Central memory CD8-positive, alpha-beta T cell (primary cell): ENCODE measurements at places on chromosomes 16 and 17.

DNA sequence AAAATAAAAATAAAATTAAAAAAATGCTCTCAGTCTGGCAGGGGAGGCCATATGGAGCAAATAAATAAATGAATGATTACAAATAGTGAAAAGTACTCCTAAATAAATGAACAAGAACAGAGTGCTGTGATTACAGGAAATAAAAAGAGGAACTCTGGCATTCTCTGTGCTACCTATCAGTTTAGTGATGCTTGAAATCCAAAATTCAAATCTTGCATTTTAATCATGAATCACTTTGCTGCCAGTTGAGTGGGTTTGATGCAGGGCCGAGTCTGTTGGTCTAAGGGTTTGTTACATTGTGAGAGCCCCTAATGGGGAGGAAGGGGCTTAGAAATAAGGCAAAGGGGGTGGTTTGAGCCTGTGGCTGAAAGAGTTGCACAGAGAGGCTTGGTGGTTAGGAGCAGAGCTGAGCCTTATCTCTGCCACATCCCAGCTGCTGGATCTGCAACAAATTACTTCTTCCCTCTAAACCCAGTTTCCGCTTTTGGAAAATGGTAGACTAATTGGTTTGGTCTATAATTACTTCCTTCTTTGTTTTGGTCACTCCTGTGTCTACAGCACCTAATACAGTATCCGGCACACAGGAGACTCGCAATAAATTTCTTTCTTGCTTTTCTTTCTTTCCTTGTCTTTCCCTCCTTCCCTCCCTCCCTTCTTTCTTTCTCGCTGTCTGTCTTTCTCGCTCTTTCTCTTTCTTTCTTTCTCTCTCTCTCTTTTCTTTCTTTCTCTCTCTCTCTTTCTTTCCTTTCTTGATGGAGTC lies 6.3 kb upstream of the ABCC1 start:
- no peak for DNase-seq

GRCh38 chr17:2903193-2903974 lies 107.1 kb downstream of the RAP1GAP2 start:
- no peak for DNase-seq

- no peak for DNase-seq
Observed at GRCh38 chr17:7175330-7175733, 3.8 kb downstream of the ASGR1 start.

DNA sequence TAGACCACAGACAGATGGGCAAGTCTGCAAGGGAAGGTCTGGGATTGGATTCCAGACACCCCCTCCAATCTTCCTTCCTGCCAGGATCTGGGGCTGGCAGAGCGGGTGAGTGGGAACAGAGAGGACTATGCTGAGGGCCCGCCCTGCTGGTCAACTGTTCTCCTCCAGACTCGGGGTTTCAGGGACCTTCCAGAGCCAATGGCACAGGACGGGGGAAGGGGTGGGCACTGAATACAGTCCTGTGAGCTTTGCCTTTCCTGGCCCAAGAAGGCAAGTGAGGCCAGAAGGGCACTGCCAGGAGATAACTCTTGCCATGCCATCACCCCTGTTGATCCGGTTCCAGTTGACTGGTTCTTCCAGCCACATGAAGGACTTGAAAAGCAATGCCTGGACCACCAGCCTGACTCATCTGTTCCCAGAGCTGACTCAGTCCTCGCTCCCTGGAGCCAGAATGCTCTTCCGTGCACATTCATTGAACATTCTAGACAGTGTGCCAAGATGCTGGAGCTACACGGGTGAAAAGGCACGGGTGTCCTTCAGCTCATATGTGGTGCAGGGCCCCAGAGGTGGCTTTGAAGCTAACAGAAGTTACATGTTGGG lies 533 bp upstream of the MEFV start:
- no peak for DNase-seq

DNA sequence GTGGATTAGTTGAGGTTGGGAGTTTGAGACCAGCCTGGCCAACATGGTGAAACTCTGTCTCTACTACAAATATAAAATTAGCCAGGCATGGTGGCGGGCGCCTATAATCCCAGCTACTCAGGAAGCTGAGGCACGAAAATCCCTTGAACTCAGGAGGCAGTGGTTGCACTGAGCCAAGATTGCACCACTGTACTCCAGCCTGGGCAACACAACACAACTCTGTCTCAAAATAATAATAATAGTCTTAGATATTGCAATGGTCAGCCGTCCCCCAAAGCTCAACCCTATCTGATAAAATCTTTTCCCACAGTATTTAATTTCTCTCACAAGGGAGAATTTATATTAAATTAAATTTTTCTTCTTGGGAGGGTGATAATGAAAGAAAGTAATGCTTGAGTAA lies 169.6 kb downstream of the XYLT1 start:
- DNase-seq, result no peak

GRCh38 chr17:63697341-63698286 lies 2.3 kb downstream of the LIMD2 start:
- peak; percentile 83 for DNase-seq
